ENCODE measurements at places on chromosomes 5 and 9.

DNA sequence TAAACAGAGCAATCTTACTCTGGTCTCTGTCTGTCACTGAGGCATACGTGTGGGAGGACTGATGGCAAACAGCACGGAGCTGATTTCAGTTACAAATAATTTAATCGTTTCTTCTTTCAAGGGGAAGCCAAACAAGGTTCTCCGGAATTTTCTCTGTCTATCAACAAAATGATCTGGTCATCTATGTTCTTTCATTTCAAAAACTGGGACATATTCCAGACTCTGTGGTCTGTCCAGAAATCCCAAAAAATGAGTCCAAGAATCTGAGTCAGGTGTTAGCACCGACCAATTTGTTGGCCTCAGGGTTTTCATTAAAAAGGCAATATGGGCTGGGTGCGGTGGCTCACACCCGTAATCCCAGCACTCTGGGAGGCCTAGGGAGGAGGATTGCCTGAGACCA is 69.9 kb upstream of the ZNF608 start:
- no peak for DNase-seq

- DNase-seq, result no peak
Observed at GRCh38 chr5:25567881-25568280, 923.1 kb upstream of the CDH10 start.

GRCh38 chr5:82164977-82165713 is 113.0 kb downstream of the RPS23 start:
- DNase-seq, result peak; percentile 65

GRCh38 chr5:32482193-32482592 is 37.7 kb upstream of the ZFR start:
- DNase-seq, result no peak

DNA sequence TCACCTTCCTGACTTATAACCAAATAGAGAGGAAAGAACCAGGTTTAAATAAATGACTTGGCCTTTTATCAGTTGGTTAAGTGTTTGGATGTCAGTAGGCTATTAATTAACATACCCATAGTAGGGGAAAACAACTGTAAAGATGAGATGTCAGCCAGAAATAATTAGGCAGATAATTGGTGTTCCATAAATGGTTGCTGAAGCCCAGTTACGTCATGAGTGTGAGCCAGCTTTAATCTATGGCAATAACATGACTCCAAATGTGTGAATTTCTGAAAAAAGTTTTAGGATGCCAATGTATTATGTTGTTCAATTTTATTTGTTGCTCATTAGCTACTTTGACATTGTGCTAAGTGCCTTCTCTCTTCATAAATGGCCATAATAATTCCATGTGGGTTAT is 180.5 kb downstream of the FBXL7 start:
- DNase-seq, result no peak

- no peak for DNase-seq
Observed at GRCh38 chr9:98972716-98973115, 29.0 kb downstream of the COL15A1 start.

DNA sequence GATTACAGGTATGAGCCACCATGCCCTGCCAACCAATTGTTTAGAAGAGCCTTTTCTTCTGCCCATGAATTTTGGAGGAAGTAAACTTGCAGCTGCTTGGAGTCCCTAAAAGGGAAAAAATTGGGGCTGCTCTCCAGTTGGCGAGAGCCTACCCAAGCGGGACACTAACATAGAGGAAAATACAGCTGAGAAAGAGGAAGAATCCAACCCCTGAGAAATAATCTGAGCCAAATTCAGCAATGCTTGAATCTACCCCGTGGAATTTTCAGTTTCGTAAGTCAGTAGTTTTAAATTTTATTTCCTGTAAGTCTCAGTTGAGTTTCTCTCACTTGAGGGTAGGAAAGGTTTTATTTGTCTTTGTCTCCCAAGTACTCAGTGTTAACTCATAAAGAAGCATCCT is 30.4 kb upstream of the UBTD2 start:
- DNase-seq, result no peak

DNA sequence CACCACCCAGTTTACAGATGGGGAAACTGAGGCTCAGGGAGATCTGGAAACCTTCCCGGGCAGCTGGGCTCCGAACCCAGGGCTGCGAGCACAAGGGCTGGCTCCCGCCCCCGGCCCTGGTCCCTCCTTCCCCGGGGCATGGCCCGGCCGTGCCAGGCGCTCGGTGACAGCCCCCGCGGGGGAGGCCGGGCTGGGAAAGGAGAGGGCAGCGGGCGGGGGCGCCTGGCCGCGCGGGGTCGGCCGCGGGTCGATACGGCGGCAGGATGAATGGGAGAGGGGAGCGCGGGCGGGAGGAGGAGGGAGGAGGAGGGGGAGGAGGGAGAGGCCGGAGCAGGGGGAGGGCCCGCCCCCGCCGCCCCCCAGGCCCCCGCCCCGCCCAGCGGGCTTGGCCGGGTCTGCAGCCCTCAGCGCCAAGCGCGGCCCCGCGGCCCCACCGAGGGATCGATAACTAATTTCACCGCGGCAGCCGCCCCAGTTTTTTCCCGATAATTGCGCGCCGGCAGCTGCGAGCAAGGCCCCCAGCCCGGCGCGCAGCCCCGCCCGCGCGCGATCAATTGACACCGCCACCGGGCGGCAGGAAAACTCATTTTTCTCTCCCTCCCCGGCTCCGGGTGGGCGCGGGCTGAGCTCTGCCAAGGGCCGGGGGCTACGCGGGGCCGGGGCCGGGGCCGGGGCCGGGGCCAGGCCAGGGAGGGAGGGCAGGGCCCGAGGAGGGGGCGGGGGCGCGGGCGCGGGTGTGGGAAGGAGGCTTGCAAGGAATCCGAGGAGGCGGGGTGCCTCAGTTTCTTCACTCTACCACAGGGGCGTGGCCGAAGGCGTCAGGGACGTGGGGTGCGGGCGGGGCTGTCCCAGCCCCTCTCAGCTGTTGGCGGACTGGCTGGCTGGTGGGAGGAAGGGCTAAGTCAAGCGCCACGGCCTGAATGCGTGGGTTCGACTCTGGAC is 52.1 kb downstream of the C9orf50 start:
- DNase-seq, result no peak

GRCh38 chr5:68333649-68334552 is 118.3 kb downstream of the PIK3R1 start:
- peak; percentile 72 for DNase-seq

- DNase-seq, result no peak
Observed at GRCh38 chr5:91528831-91529230, 145.7 kb upstream of the ARRDC3 start.

DNA sequence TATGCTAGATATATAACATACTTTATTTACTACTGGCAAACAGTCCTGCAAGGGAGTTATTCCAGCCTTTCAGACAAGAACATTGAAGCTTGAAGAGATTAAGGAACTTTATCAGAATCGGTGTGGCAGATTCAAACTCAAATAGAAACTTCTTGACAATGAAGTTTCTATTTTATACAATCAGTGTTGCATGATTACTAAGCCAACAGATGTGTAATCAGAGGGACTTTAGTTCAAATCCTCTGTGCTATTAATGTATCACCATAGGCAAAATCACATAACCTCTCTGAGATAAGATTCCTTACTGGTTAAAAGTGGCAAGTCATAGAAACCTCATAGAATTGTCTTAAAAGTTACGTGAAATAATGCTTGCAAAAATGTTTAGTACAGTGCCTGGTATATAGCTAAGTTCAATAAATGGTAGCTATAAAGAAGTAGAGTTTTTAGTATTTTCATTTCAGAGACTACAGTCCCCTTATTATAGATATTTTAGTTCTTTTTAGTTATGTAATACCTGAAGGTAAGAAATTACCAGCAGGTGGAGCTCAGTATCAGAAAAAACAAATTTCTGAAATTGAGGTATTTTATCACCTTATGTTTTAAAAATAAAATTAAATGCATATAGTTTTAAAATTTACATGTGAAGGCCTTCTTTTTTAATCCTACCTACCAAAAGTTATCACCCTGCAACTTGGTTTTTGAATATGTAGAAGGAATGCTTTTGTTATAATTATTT is 172.1 kb downstream of the FER start:
- DNase-seq, result no peak

DNA sequence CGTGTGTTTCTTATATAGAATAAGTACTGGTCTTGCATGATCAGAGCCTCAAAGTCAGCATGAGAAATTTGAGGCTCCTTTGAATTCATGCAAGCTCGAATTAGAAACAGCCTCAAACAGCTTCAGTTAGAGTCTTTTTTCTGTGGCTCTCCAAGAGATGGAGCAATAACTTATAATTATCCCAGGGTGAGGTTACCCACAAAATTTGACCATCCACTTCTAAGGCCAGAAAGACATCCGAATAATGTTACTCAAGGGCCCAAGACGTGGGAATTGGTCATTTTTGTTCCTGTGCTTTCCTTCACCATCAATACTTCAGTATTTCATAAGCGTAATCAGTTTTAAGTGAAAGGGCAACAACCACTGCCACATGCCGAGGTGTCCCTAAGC is 89.7 kb downstream of the DAPK1 start:
- no peak for DNase-seq

- DNase-seq, result no peak
Observed at GRCh38 chr9:117725426-117725887, 21.3 kb downstream of the TLR4 start.
